Common myeloid progenitor, CD34-positive (primary cell): ENCODE measurements at places on chromosomes 11 and 22.

DNA sequence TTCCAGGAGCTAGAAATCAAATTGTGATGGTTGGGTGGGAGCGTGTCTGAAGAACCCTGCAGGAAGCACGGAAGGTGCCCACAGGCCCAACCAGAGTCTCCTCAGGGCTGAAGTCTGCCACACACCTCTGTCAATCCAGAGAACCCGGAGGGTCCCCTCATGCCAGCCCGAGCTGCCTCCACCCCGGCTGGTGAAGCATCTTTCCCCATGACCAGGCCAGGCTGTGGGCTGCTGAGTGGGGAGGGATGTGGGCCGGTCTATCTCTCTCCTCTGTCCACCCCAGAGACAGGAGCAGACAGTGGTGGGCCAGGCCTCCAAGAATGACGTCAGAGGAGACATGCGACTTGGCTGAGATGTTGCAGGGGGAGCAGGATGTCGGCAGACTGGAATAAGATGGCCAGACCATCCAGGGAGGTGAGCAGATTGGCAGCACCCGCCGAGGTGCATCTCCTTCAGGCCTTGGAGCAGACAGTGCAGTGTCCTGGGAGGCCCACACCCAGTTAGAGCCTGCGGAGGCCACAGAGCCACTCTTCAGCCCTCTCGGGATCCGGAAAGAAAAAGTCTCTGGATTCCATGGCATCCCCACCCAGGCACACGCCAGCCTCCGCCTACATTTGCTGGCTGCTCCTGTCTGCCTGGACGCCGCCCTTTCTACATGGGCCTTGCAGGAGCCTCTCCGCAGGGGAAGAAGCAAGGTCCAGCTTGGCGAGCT is 1524.9 kb downstream of the BRD1 start:
- no peaks in the 10 kb centered on the region for H3K27me3 ChIP-seq
- no peak for DNase-seq
- no peaks in the 10 kb centered on the region for H3K4me1 ChIP-seq

GRCh38 chr22:22604326-22605073 is 39.9 kb upstream of the GGTLC2 start:
- H3K4me1 ChIP-seq, result no peaks in the 10 kb centered on the region
- H3K27me3 ChIP-seq, result no peaks in the 10 kb centered on the region
- H3K27ac ChIP-seq, result no peak overlapping the region

GRCh38 chr11:36441610-36442208 is 68.4 kb downstream of the TRAF6 start:
- H3K27me3 ChIP-seq, result no peaks in the 10 kb centered on the region
- no peak overlapping the region for H3K4me3 ChIP-seq
- no peak for DNase-seq

GRCh38 chr11:45405916-45406670 is 120.0 kb upstream of the SYT13 start:
- DNase-seq, result peak; percentile 22
- no peaks in the 10 kb centered on the region for H3K36me3 ChIP-seq
- peaks cover 15% of the 10 kb centered on the region for H3K27me3 ChIP-seq
- H3K27ac ChIP-seq, result no peak overlapping the region
- H3K4me1 ChIP-seq, result no peaks in the 10 kb centered on the region
- no peak overlapping the region for H3K4me3 ChIP-seq

GRCh38 chr11:12195768-12196167 is 85.4 kb downstream of the MICAL2 start:
- peaks cover 13% of the 10 kb centered on the region for H3K4me1 ChIP-seq
- H3K4me3 ChIP-seq, result no peak overlapping the region
- no peaks in the 10 kb centered on the region for H3K36me3 ChIP-seq
- no peak overlapping the region for H3K27ac ChIP-seq
